Hindlimb muscle (tissue), 1 donor: ENCODE measurements at places on chromosomes 7 and 10.

GRCh38 chr10:114259824-114260223 lies 20.8 kb downstream of the VWA2 start:
- DNase-seq = no peak

DNA sequence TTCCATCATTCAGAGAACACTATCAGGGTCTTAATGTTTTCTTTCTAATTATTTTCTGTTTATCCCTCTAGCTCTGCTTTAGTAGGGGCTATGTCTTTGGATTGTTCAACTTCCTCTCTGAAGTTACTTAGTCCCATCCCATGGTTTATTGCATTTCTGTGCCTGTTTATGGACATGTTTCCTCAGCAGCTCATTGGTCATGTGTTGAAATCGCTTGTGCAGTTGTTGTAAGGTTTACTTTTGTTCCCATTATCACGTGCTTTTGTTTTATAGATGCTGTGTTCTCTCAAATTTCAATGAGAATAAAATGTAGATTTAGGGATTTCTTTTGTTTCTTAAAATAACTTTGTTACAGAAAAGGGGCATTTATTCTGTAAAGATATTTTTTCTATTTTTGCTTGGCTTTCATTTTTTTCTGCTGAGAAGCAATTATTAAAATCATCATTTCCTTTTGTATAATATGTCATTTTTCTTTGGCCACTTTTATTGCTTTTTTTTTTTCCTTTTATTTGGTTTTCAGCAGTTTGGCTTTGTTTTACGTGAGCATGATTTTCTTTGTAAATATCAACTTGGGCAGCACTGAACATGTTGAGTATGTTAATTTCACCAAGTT lies 110.9 kb downstream of the CCDC7 start:
- DNase-seq = no peak

- DNase-seq = no peak
These were observed 87.4 kb downstream of the CCNY start for GRCh38 chr10:35423505-35424306.

- DNase-seq = no peak
These were observed 62.8 kb downstream of the PODXL start for GRCh38 chr7:131493581-131493980.

GRCh38 chr7:22168129-22168634 lies 188.8 kb downstream of the RAPGEF5 start:
- no peak for DNase-seq

DNA sequence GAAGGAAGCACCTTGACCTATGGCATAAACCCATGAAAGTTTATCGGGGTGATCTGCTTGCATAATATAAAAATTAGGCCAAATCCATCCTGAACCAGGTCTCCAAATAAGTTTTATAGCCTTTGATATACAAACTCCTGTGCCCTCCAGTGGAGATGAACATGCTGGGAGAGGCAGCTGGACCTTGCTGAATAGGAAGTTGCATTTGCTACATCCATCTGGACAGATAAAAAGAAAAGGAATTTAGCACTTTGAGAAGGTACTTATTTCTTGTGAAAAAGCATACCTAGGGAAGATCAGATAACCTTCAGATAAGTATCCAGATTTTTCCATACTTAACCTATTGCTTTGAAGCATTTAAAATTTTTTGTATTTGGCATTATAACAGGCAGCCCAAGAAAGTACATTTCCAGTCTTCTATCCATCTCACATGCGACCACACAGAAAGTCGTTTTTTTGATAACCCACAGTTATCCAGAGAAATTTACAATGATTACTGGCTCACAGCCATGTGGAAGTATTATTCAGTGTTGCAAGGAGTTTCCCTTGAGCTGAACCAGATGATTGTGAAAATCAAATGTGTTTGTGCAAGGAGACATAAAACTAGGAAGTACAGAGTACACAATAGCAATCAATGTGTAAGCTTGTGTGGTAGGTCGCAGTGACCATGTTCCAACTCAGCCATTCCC lies 124.4 kb upstream of the STK17A start:
- no peak for DNase-seq

GRCh38 chr10:99303899-99304861 lies 25.0 kb upstream of the CNNM1 start:
- no peak for DNase-seq

- DNase-seq = no peak
These were observed 16.1 kb downstream of the DYDC2 start for GRCh38 chr10:80372675-80373074.

- no peak for DNase-seq
These were observed 220.0 kb downstream of the LRMDA start for GRCh38 chr10:75651417-75651816.

DNA sequence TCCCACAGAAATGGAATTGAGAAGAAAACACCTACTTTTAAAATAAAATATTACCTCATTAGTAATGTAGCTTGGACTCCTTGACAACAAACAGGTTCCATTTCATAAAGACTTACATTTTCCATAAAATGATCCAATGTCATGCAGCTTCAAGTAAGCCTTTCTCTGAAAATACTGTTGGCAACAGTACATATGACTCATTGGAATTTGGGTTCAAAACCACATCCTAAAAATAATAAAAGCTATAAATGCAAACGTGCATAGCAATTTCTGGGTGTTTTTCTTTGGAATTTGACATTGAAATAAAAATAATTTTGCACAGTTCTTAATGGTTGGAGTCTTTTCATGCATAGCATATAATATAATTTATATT lies 47.9 kb downstream of the FHIP2A start:
- DNase-seq = peak; percentile 49

- peak; percentile 26 for DNase-seq
These were observed 108.2 kb downstream of the PIP4K2A start for GRCh38 chr10:22606164-22606614.
